ENCODE measurements at places on chromosomes 5 and 9.

GRCh38 chr9:97425336-97425972, 13.6 kb downstream of the TDRD7 start:
- DNase-seq, result no peak

GRCh38 chr5:16744164-16744880, 127.5 kb upstream of the RETREG1 start:
- no peak for DNase-seq

GRCh38 chr5:143376911-143377813, 26.3 kb downstream of the NR3C1 start:
- DNase-seq, result no peak

DNA sequence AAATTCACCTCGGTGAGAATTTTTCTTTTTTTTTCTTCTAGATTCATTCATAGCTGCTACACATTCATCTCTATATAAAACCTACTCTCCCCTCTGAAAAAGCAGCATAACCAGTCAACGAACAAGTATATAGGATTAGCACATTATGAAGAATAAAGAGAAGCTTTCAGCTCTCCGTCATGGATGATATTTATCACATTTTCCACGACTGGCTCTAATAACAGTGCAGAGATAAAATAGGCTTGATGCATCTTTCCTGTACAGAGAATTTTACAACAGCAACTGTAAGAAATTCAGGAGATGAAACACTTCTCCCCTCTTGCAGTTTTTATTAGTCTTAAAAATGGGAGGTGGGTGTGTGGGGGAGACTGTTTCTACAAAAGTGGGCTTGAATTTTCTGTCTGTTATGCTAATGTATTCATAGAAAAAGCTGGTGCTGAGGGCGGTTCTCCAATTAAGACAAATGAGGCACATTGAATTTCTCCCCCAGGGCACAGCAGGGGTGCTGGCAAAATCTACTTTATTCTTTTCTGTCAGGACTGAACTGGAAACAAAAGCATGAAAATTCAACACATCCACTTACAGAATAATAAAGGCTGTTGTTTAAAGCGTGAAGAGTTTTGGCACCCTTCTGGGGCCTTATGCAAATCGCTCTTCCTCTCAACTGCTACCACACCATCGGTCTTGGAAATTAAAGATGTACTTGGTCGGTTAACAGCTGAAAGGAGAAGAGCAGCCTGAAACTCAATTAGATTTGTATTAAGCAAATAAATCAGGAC, 233.9 kb upstream of the ZNF608 start:
- DNase-seq, result no peak

GRCh38 chr5:53515988-53516387, 35.6 kb downstream of the FST start:
- no peak for DNase-seq

DNA sequence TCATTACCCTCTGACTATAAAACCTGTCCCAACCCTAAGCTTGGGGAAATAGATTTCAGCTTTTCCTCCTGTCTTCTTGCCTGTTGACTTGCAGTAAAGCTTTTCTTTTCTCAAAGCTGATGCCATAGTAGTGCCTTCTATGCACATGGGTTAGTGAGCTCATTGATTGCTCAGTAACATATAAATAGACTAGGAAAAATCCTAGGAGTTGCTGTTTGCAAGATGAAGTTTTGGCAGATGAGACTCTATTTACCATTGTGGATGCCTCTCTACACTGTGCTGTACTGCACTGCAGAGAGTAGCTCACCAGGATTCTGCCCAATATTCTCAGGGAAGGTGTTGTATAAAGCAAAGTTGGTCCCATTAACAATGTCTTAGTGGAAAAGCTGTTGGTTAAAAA, 262.7 kb upstream of the CD180 start:
- no peak for DNase-seq

DNA sequence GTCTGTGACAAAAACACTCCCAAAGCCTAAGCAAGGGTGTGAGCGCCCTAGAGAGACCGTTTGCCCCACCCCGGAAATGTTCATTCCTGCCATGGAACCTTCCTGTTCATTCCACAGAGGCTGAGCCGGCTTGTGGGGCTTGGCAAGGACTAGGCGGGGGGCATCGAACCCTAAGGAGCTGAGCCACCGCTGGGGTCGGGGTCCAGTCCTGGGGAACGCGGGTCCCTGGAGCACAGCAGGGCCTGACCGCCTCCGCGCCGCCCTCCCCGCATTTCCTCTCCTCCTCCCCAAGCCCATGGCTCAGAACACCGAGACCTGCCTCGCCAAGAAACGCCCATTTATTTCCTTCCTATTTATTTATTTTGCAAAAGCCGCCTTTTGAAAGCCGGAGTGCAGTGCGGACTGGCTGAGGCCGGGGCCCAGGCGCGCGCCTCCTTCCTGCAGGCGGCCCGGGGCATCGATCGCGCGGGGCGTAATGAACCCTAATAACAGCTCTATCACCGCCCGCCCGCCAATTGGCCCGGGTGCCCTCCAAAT, 228.9 kb upstream of the IRX4 start:
- no peak for DNase-seq

- no peak for DNase-seq
Observed at GRCh38 chr9:114777821-114778609, 27.8 kb downstream of the TNFSF15 start.

DNA sequence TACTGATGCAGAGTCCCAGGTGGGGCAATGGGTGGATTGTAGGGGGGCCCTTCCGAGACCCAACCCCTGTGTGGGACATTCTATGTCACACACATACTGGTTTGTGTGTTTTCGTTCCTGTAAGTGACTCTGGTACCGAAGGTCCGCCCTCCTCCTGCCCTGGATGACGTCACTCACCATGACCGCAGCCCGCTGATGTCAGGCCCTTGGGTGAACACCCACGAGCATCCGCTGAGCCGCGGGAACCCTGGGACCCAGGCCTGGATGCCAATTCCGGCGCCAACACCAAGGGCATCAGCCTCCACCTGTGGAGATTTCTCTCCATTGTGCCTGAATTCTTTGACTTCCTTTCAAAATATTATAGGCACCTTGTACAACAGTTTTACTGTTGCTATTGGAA, 184.3 kb downstream of the MTRR start:
- no peak for DNase-seq

Measured in stimulated activated CD8-positive, alpha-beta memory T cell treated with anti-CD3 and anti-CD28 coated beads, Interleukin-15, amount 100 ng/mL, for 4 hours (primary cell).